ENCODE measurements at places on chromosomes 7 and 10.
A peak's percentile ranks its signal among the peaks of the same experiment; 100 is the strongest.

GRCh38 chr7:111933609-111934008 lies 272.6 kb downstream of the DOCK4 start:
- no peak for DNase-seq

DNA sequence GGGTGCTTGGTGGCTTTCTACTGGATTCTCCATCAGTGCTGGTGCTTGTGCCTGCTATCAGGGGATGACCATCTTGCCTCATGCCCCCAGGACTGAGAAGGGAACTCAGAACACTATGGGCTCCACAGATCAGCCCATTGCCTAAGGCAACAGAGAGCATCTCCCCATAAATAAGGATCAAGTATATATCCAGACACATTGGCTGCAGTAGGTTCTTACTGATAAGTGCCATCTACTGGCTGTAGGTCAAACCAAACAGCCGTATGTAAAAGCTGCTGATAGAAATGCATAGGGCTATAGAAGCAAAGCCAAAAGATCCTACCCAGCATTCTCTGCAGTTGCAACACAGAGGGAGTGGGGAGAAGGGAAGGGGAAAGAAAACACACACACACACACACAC lies 153.7 kb downstream of the CDK14 start:
- no peak for DNase-seq

- DNase-seq: peak; percentile 79
Observed at GRCh38 chr7:151087245-151088018, 1.2 kb downstream of the AGAP3 start.

DNA sequence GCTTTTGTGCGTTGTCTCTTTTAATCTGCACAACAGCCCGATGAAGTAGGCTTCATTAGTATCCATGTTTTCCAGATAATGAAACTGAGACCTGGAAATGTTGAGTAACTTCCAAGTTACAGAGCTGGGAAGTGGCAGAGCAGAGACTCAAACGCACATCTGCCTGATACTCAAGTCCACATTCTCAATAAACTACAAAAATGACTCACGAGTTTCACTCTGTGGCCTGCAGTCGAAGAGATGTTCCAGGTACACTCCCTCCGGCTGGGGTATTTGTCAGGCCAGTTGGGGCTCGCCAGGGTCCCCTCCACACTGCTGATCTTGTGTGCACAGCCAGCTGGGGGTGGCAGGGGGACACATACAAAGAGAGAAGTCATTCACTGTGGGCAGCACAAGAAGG lies 17.7 kb upstream of the OPALIN start:
- DNase-seq: no peak

- no peak for DNase-seq
Observed at GRCh38 chr10:111158595-111158994, 81.8 kb downstream of the ADRA2A start.

GRCh38 chr7:22586786-22587140 lies 86.8 kb upstream of the STEAP1B start:
- DNase-seq: no peak

All from hepatic stellate cell (primary cell).